ENCODE measurements at places on chromosomes 4 and X. TPM values are rescaled to one million over a fixed set of nuclear protein-coding genes. Genes with fewer than 3 reads are reported as not detected.

DNA sequence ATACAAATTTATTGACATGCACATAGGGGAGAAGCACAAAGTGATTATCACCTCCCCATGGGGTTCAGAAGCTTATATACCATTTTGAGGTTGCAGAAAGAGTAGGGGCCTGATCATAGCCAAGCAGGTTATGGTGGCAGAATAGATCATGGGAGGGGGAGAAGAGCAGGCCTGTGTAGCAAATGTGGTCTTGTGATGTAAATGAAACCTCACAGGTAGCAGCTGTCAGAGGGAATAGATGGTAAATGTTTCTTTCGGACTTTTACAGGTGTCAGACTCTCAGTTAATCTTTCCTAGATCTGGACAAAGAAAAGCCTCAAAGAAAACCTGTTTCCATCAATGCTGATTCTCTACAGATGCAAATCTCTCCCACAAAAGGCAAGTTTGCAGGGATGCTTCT, 84.4 kb downstream of the CFAP299 start:
- DNase-seq = no peak

GRCh38 chr4:146104541-146104940, 71.0 kb upstream of the LSM6 start:
- no peak for DNase-seq

DNA sequence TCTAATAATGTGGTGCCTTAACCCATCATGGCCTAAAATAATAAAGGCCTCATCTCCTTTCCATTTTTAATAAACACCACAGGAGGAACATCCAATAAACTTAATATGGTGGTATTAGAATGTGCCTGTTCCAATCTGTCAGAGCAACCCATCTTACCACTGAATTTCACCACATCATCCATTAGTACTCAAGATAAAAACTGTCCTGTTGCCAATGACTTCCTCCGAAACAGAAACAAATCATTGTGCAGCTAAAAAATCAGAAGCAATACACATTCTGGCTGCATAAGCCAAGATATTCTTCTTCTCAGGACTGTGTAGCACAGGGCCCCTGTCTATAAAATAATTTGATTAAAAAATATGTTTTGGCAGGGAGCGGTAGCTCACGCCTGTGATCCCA, 18.5 kb downstream of the TLR10 start:
- no peak for DNase-seq

The DUX4 gene
- not detected for total RNA-seq

DNA sequence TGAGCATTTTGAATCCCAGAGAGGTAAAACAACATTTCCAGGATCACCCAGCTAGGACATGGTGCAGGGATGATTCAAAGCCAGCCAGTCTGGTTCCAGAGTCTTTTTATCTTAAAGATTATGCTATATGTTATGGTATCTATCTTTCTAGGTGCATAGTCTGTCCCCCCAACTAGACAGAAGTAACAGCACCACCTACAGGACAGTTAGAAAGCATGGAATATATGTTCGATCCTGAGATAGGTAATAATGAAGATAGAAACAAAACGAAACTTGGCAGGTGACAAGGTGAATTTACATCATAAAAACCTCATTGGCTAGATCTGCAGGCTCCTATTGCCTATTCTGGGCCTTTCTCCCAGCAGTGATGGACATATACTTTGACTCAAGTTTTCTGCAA, 723.2 kb downstream of the SMARCA1 start:
- DNase-seq = no peak

Measured in mesenteric fat pad (tissue), 1 donor.